Stomach (tissue), 19 donors: ENCODE measurements at places on chromosomes 5 and 9. TPM values are rescaled to one million over a fixed set of nuclear protein-coding genes. Genes with fewer than 3 reads are reported as not detected.

RLN1 gene
- total RNA-seq = not detected

TEX48 gene
- total RNA-seq = not detected

NAIP gene
- 6.7 TPM for total RNA-seq

DNA sequence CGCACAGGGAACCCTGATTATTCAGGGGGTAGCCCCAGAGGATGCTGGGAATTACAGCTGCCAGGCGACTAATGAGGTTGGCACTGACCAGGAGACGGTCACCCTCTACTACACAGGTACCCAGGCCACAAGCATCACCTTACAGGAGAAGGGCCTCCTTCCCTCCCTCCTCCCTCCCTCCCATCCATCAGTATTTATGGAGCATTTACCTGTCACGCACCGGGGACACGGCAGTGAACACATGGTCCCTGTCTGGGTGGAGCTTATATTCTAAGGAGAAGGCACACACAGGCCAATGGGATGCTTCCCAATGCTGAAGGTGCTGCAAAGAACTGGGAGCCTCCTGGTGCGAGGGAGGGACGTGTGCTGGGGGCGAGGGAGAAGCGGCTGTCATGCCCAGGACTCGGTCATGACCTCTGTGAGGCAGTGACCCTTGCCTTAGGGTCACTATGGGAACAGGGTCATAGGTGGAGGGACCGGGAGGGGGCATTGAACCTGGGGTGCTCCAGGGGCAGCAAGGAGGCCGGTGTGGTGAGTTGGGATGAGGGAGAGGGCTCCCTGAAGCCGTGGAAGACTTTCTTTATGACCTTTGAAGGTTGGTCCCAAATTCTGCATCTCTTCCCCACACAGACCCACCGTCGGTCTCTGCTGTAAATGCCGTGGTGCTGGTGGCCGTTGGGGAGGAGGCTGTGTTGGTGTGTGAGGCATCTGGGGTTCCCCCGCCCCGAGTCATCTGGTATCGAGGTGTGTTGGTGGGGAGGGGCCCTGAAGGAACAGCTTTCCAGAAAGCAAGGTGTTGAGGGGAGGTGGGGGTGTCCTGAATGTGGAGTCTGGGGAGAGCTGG lies 41.5 kb downstream of the HMCN2 start:
- DNase-seq = no peak

GRCh38 chr9:92184041-92184564 lies 68.9 kb upstream of the SPTLC1 start:
- DNase-seq = no peak

DNA sequence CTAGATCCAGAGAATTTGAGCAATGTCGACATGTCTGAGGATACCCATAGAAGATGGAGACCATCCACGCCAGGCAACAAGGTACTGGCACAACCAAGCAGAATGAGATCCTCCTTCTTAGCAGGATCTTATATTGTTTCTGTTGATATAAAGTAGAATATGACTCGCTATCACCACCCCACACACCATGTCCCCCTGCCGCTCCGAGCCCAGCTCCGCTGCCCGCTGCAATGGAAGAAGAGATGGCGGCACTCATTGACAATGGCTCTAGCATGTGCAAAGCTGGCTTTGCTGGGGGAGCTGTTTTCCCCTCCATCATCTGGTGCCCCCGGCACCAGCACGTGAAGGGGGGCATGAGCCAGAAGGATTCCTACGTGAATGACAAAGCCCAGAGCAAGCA lies 49.5 kb upstream of the FBXL7 start:
- DNase-seq = no peak

- DNase-seq = no peak
Observed at GRCh38 chr5:68644971-68645370, 429.4 kb downstream of the PIK3R1 start.

DNA sequence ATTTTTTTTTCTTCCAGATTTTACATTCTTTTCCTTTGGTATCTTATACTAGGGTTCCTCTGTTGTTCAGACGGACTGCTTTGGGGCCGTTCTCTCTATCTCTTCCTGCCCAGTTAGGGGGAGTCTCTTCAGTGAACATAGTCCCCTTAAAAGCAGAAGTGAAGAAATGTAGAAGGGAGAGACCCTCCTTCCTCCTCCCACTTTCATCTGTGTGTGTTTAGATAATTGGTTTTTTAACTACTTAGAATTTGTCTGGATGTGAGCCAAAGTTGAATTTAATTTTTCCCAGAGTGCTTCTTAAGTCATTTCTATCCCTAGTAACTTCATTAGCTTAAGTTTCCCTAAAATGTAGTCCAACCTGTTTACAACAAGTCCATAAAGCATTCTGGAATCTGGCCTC lies 167.5 kb downstream of the HACD4 start:
- no peak for DNase-seq
